Amniotic epithelial cell (primary cell): ENCODE measurements at places on chromosomes 6 and 20.

- DNase-seq = no peak
Observed at GRCh38 chr20:3987296-3987695, 28.1 kb downstream of the RNF24 start.

GRCh38 chr6:6685249-6686040 lies 96.9 kb downstream of the LY86 start:
- peak; percentile 93 for DNase-seq

GRCh38 chr6:39228111-39228971 lies 934 bp downstream of the KCNK5 start:
- no peak for DNase-seq

DNA sequence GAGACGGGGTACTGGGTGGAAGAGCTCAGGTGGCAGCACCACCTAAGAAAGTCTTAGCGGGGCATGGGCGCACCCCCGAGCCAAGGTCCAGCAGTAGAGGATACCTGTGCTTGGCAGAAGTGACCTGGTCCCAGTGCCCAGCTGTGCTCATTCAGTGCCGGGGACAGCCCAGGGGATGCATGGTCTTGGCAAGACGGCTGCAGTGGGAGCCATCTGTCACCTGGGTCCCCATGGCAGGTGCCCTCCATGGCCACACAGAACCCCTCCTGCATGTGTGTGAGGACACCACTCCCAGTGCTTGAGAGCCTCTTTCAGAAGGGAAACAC lies 664.7 kb downstream of the QKI start:
- no peak for DNase-seq

DNA sequence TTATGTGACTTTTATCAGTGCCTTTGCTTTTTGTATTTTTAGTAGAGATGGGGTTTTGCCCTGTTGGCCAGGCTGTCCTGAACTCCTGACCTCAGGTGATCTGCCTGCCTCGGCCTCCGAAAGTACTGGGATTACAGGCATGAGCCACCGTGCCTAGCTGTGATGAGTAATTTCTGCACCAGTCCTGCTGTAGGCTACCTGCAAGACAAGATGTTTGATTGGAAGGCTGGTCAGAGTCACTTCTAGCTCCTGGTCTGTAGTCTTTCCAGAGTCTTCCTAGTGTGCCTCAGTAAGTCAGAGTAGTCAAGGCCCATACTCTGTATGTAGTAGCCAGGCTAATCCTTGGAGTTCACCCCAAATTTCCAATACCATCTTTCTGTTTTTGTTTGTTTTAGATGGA lies 8.9 kb downstream of the TIAM2 start:
- DNase-seq = no peak

DNA sequence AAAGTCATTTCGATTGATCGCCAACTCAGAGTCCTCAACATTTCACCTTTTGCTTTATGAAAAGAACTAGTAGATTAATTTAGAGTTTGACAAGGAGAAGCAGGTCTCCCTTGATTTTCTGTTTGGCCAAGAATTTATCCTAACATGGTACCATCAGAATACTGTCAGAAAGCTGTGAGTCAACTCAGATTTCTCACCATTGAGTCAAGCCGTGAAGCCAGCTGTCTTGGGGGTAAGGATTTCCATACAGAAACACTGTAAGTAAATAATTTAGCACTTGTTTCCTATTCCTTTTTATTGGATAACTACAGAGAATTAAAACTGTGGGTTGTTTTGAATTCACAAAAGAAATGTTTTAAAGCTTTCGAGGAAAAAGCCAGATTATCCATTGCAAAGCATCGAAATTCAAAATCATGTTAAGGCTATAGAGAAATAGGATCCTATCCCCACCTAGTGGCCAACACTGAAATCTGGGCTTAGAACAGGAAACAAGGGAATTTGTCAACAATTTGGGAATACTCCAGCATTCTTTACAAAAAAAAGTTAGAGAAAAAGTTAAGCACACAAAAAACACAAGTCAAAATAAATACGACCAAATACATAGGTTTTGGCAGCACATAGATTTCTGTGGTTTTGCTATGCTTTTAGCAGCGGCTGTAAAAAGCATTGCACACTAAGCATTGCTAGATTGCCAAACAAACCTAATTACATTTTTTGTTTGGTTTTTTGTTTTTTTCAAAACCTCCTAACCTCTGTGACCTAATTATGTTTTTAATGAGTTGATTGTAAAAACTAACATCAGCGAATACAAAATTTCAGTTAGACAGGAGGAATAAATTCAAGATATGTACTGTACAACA lies 44.2 kb downstream of the COL11A2 start:
- peak; percentile 43 for DNase-seq

- no peak for DNase-seq
Observed at GRCh38 chr20:9397928-9398327, 116.5 kb upstream of the LAMP5 start.

DNA sequence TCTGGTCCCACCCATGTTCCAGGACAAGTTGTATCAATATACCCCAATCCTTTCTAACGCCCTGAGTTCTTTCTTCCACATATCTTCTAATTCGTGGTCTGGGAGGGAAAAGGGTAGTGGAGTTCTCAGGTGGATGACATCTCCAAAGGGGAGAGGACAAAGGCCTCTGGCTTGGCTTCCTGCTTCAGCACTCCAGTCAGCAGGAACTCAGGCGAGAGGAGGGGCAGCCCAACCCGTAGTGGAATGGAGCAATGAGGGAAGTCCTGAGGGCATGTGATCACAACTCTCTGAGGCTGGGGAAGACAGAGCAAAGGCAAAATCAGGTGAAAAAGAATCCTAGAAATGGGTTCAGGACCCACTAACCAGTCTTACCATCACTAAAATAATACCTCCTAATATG lies 9.6 kb upstream of the NRM start:
- DNase-seq = no peak

GRCh38 chr6:104566411-104566810 lies 293.3 kb downstream of the HACE1 start:
- peak; percentile 47 for DNase-seq

GRCh38 chr20:51100617-51101016 lies 77.7 kb upstream of the KCNG1 start:
- DNase-seq = no peak

GRCh38 chr6:92369309-92369708 lies 1050.0 kb downstream of the EPHA7 start:
- DNase-seq = no peak

DNA sequence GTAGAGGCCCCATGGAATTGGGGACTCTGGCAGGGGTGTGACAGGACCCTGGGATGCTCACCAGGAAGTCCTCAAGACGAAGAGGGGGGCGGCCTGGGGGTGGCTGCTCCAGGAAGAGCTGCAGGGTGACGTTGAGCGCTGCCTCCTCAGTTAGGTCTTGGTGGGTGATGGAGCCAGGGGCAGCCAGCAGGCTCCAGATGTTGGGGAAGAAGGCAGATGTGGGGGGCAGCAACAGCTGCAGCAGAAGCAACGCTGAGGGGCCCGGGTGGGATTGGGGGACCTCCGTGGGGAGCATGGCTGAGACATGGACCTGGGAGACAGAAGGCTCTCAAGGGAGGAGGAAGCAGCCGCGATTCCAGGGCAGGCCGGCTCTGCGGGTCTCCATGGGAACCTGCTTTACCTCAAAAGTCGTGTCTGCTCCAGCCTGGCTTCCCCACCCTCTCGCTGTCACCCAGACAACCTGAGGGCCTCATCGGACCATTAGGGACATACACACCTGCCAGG lies 591 bp downstream of the VWA7 start:
- DNase-seq = no peak

GRCh38 chr20:34895465-34895864 lies 19.1 kb downstream of the ACSS2 start:
- DNase-seq = no peak

GRCh38 chr20:31652917-31653396 lies 15.2 kb downstream of the COX4I2 start:
- DNase-seq = no peak

DNA sequence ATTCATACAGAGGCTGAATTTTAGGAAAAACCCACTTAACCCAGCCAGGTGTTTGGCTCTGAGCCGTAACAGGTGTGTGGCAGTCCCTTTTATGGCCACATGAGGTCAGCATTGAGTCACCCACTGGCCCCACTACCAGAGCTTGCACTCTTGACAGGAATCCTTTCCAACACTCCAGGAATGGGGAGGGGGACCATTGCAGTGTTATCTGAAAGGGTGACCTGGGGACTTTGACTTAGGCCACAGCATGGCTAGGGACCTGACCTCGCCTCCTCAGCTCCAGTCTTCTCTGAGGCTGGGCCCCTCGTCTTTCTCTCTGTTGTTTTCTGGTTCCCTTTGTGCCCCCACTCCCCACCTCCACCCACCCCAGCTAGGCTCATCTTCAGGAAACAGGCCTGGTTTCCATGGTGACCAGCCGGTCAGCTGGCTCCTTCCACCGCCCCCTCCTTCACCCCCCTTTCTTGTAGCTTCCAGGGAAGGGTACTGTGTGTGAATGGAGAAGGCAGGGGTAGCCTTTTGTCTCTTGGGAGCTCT lies 2.1 kb upstream of the TMEM151B start:
- no peak for DNase-seq

- no peak for DNase-seq
Observed at GRCh38 chr6:28657381-28657768, 131.7 kb downstream of the GPX5 start.

DNA sequence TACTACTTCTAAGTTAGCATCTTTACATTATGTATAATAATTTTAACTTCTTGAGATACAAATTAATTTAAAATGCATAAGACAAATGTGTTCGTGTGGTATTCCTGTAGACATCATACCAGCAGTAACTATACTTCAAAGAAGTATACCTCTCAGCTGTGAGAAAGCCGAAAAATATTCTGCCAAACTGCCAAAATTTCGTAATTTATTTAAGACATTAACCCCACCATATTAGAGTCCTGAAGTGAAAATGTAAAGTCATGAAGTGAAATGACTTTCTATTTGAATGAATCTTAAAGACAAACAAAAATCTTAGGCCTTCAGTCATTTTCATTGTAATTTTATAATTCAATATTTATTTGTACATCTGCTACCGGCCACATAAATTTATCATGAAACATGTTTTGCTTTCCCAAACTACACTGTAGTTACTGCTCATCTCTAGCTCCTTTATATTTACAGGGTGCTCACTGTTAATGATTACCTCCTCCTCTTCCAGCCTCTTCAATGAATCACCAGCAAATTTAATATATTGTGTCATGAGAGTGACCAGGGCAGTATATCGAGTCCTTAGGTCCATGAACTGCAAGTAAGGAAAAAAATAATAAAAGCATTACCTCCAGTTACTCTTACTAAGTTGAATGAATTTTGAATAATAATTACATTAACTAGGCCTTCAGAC lies 18.5 kb downstream of the DST start:
- DNase-seq = no peak

DNA sequence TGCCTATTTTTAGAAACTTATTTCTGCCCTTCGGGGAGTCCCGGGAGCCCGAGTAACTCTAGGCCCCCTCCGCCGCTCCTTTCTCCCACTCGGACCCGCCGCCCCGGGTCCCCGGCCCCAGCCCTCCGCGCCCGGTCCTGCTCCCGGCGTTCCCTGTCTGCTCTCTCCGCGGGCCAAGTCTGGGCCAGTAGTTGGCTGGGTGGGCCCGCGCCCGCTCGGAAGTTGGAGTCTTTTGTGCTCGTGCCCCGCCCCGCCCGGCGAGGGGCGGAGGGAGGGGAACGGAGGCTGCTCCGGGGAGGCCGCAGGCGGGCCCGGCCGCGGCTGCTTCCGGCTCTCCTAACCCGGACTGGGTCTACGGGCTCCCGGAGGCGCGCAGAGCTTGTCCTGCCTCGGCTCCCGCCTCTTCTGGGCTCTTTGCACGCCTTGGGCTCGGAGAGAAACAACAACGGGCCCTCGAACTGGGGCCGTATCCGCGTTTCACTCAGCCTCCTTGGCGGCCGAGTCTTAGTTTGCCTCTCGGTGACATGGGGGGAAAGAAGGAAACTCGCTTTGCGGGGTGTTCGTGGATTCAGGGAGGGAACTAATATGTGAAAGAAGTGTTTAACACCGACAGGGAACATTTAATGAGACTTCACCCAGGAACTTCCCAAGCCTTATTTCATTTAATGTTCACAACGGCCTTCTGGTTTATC lies 657 bp downstream of the RALY start:
- peak; percentile 67 for DNase-seq

GRCh38 chr6:156029286-156029985 lies 573.8 kb upstream of the NOX3 start:
- DNase-seq = no peak
